ENCODE measurements at places on chromosomes 4 and X.

DNA sequence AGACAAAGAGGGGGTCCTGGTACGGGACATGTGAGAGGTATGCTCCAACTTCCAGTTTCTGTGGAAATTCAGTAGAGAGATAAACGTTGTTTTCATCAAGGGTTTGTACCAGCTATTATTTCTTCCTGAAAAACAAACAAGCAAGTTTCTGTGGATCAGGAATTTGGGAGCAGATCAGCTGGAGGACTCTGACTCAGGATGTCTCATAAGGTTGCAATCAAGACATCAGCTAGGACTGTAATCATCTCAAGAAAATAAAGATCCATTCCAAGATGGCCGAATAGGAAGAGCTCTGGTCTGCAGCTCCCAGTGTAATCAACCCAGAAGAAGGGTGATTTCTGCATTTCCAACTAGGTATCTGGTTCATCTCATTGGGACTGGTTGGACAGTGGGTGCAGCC is 23.5 kb upstream of the NFKB1 start:
- DNase-seq, result no peak

DNA sequence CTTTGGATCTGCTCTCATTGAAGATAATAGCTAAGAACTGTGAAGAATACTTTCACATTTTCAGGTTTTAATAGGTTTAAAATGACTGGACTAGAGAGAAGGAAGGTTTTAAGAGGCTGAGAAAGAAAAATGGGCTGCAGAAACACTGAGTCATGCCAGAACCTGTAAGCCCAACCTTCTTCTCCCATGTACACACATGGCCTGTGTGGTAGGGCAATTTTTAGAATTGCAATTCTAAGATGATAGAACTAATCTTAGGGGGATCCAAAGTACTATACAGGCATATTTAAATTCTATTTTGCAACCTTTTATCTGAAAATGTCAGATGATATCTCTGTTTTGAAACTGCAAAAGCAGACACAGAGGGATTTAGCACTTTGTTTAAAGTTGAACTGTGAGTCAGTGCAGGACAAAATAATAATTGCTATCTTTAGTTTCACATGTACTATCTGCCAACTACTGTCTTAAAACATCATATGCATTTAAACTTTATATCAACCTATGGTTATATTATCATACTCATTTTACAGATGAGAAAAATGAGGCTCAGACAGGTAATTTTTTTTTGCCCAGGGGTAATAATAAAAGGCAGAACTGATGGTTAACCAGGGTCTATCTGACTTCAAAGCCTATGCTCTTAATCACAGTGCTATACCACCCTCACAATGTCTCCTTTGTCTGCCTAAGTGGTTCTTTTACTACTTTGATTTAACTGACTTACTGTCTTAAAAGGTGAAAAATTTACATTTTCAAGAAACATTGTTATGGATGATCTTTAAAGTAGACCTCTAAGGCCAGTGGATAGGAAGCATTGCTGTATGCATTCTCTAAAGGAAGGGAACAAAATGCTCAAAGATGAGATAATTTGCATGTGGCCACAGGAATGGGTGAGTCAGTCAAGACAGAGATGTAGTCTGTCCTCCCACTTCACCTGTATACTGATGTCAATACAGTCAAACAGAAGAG is 4.3 kb downstream of the TMPRSS11E start:
- DNase-seq, result no peak

DNA sequence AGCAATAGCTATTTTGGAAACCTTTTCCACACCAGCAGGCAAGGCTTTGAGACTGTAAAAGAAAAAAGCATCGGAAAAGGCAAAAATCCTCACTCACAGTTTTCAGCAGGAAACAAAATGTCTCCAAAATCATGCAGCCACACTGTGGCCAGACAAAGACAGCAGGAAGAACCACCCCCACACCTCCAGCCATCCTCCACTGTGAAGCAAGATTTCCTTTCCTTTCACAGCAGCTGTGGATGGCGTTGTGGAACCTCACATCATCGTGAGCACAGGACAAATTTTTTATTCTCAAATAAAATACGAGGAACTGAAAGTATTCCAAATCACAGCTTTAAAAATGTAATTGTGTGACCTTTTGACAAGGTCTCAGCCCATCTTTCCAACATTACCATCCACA is 351.7 kb upstream of the NOCT start:
- no peak for DNase-seq

GRCh38 chr4:15147714-15148113 is 145.4 kb downstream of the CPEB2 start:
- no peak for DNase-seq

DNA sequence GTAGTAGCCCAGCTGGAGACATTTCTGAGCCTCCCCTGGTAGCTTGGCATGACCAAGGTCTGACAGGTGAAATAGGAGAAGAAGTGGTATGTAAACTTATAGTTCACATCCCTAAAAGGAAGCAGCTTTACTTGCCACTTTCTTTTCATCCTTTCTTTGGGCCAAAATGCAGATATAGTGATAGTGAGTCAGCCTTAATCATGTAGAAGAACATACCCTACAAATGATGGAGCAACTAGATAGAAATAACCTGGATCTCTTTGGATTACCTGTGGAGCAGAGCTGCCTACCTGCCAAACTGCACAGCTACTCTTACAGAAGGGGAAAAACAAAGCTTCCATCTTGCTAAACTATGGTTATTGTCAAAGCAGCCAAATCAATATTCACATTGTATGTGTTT is 106.7 kb upstream of the LCORL start:
- no peak for DNase-seq

DNA sequence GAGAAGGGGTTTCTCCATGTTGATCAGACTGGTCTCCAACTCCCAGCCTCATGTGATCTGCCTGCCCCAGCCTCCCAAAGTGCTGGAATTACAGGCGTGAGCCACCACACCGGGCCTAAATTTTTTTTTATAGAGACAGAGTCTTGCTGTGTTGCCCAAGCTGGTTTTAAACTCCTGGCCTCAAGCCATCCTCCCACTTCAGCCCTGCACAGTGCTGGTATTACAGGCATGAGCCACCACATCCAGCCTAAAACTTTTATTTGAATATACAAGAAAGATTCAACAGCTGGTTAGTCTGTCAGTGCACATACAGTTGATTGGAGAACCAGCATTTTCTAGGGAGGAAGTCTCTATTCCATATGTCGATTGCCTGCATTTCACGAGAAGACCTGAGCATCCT is 91.2 kb downstream of the LRP2BP start:
- no peak for DNase-seq

DNA sequence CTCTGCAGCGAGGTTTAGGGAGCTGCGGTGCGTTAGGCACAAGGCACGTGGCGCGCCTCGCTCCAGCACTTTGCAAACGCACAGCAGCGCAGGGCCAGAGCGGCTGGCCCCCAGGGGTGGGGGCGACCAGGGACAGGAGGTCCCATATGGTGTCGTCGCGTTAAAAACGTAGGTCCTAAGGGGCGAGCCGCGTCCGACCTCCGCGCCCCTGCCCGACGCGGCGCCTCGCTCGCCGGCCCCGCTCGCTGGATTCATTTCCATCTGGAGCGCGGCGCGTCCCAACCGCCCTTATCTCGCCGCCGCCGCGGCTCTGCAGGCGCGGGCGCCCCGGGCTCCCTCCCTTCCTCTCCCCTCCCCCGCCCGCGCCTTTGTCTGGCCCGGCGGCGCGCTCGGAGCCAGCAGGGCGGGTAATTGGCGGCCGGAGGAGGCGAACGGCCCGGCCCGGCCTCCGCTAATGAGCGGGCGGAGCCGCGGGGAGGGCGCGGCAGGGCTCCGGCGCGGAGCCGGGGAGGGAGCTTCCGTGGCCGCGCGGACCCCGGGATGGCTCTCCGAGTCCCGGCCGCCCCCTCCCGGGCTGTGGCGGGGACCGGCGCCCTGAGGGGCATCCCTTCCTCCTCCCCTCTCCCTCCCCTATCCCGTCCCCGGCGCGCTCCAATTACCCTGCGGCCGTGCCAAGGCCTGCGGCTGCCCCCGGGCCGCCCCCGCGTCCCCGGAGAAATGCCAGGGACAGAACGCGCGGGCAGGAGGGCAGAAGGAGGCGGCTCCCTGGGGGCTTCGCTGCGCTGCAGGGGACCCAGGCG is 409.0 kb downstream of the BCOR start:
- peak; percentile 41 for DNase-seq

DNA sequence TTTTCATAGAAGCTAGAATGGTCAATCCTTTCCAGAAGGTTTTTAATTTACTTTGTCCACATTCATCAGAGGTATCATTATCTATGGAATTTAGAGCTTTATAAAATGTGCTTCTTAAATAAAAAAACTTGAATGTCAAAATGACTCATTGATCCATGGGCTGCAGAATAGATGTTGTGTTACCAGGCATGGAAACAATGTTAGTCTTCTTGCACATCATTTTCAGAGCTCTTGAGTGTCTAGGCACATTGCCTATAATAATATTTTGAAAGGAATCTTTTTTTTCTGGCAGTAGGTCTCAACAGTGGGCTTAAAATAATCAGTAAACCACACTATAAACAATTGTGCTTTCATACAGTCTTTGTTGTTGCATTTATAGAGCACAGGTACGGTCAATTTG is 200.3 kb downstream of the FAT4 start:
- DNase-seq, result no peak

- no peak for DNase-seq
Measured at GRCh38 chrX:38880296-38880854, 79.1 kb downstream of the MID1IP1 start.

DNA sequence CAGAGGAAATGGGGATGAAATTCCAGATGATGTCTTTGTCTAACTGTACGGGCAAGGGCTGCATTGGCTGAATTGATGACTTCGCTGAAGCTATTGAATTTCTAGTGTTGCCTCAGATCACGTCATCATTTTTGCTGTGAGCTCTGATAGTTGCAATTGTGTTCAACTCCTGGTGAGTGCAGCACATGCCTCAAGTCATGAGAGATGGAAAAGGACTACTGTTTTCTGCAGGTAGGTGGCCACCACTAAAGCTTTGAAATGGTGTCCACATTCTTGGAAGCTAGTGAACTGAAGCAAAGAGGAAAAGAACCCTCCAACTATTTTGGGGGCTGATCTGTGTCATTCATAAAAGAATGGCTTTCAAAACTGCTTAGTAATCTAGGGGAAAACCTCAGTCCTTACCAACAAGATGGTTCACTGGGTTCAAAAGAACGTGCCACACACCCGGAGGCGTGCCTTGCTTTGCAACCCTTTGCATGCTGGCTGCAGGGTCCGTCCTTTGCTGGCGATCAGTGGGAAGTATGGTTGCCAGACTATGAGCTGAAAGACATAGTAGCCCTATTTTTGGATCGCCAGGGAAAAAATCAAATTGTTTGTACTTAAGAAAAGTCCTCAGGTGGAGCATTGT is 88.1 kb upstream of the STOX2 start:
- no peak for DNase-seq

- DNase-seq, result no peak
Measured at GRCh38 chrX:413322-414201, 26.9 kb upstream of the PPP2R3B start.

DNA sequence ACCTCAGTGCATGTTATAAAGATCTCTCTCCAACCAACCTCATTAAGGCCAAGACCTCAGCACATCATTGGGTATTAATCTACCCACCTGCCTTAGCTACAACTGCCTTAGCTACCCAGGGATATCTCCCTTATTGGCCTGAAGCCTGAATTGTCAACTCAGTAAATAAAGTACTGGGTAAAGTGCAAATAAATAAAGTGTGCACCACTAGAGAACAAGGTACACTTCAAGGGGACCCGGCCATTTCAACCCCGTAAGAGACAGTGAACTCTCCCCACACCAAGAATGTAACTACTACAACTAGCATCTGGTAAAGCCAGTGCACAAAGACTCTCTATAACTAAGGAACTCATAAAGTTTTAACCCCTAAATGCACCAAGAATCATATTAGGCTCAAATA is 61.7 kb upstream of the POU3F4 start:
- no peak for DNase-seq

DNA sequence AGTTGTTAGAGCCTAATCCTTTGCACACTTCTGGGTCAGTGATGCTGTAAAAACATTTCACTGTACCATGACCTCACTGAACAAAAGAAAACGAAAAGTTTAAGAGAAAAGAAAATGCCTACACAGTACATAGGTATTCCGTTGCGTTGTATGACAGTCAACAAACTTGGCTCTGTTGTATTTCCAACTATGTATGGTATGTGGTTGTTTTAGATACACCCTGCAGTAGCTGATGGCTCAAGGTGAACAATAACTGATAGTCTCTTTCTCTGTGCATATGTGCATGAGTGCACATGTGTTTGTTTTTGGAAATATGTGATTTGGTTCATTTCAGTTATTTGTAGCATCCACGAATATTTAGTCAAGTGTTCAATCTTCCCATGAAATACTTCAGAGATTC is 176.0 kb downstream of the BMPR1B start:
- no peak for DNase-seq

GRCh38 chr4:58475097-58475496 is 1364.9 kb upstream of the IGFBP7 start:
- no peak for DNase-seq

DNA sequence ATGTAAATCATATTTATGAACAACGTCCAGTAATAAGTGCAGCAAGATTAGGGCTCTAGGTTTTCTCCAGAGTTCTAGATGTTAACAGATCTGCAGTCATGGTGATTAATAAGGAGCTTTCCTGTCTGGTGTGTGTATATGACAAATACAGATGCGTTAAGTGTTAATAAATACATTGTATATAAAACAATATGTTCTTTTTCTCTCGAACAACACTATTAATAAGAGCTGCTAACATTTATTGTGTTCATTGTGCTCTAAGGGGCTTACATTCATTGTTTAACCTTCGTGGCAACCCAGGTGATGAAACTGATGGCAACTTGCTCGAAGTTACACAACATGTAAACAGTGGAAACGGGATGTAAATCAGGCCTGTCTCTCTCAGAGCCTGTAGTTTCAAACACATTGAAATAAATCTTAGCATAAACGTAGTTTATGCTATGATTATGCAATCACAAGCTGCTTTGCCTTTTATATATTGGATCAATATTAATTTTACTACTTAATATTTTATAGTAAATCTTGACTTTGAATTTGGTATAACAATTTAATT is 547 bp upstream of the CLGN start:
- no peak for DNase-seq

- no peak for DNase-seq
Measured at GRCh38 chr4:183158062-183158461, 59.0 kb downstream of the WWC2 start.

GRCh38 chrX:53065104-53065503 is 16.5 kb downstream of the GPR173 start:
- no peak for DNase-seq

DNA sequence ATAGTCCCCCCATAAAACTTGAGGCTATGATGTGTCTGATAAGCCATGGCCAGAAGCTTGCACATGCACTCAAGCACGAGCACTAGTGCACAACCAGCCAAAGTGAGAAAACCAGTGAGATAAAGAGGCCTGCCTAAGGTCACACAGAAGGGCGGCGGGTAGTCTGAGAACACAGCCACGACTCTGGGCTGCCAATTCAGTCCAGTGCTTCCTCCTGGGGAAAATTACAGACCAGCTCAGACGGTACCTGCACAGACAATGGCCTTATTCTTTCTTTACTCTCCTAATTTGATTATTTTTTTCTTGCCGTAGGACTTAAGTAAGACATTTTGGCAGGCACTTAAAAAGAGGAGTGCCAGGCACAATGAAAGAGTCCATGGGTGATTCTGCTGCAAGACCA is 533.2 kb upstream of the FAT1 start:
- no peak for DNase-seq

GRCh38 chrX:154082396-154083125 is 15.0 kb downstream of the MECP2 start:
- DNase-seq, result no peak
